ENCODE measurements at places on chromosomes 6 and 20.

- DNase-seq, result no peak
Observed at GRCh38 chr20:47843886-47844567, 58.7 kb upstream of the SULF2 start.

GRCh38 chr6:31193206-31193605, 22.7 kb upstream of the POU5F1 start:
- no peak for DNase-seq

- DNase-seq, result no peak
Observed at GRCh38 chr6:125486881-125487280, 185.1 kb upstream of the HDDC2 start.

GRCh38 chr6:149221774-149222070, 95.8 kb upstream of the TAB2 start:
- DNase-seq, result no peak

GRCh38 chr6:164121527-164121926, 707.0 kb downstream of the QKI start:
- no peak for DNase-seq

DNA sequence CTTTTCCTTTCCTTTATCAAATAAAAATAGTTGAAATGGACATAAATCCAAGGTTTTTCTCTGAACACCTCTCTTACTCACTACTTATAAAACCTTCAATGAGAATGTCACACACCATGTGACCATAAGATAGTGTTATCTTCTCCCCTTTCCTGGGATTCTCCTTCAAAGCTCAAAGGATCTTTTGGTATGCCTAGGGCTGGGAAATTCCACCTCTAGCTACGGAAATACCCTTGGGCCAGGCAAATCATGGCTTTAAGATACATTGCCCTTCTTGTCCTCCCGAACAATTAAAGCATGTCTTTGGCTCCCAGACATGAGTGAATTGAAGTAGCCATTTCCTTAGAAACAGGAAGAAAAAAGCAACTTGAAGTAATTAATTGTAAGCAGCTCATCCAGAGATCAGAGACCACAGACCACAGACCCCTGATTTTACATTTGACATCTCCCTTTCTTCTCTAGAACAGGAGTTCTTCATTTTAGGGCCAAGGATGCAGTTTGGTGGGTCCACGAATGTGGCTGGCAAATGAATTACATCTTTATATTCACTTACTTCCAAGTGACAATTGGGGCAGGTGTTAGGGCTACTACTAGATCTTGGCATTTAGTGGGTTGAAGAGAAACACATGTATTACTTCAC, 4.1 kb downstream of the PLCB4 start:
- no peak for DNase-seq

DNA sequence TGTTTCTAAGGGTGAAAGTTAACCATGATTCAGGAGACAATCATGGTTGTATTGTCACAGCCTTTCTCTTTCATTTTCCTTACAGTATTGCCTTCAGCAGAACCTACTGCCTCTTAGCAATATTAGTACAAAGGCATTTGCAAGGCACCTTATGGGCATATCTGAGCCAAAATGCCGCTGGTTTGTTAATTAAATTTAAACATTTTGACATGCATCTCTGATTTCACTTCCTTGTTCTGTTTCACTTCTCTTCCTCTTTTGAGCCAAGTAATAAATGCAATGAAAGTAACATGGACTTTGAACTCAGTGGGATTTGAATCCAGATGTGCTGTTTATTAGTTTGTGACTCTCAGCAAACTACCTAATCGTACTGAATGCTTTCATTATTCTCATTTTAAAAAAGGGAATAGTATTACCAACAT, 467.4 kb upstream of the CITED2 start:
- DNase-seq, result no peak

- no peak for DNase-seq
Observed at GRCh38 chr6:13668291-13668928, 43.2 kb downstream of the RANBP9 start.
